ENCODE measurements at places on chromosomes 2 and 18.

DNA sequence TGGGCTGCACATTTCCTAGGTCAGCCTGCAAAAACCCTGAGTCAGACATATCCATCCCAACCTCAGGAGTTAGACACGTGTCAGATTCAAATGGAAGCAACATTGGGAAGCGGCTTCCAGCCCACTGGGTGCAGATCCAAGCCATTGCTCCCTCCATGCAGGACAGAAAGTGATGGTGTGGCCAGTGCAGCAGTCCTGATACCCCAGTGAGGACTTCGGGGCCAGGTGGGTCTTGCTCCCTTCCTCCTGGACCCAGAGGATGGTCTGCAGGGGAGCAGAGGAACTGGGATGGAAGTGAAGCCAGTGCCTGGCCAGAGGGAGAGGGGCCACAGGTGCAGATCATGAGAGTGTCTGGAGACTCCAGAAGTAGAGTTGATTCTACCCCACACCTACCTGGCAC is 252.0 kb downstream of the FAM210A start:
- peaks cover 34% of the 10 kb centered on the region for H3K27me3 ChIP-seq
- no peak overlapping the region for H3K27ac ChIP-seq
- no peaks in the 10 kb centered on the region for H3K4me1 ChIP-seq
- H3K4me3 ChIP-seq = no peak overlapping the region

GRCh38 chr2:231626449-231626848 is 33.8 kb downstream of the TEX44 start:
- H3K4me3 ChIP-seq = no peak overlapping the region
- no peak overlapping the region for H3K27ac ChIP-seq
- H3K36me3 ChIP-seq = no peaks in the 10 kb centered on the region
- DNase-seq = no peak
- H3K27me3 ChIP-seq = no peaks in the 10 kb centered on the region
- no peaks in the 10 kb centered on the region for H3K4me1 ChIP-seq

DNA sequence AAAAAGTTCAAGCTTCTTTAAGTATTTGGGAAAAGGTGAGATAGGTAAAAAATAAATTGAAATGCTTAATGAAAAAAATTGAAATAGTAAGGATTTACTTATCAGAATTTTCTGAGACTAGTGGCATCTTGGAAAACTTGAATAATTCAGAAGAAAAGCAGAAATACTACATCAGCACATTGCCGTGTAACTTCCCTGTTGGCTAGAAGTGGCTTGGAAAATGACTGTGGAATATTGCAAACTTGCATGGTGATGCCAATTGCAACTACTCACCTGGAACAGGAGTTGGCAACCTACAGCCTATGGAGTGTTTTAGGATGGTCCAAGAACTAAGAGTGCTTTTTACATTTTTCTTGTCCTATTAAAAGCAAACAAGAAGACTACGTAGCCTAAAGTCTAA is 603.5 kb upstream of the VRK2 start:
- H3K27me3 ChIP-seq = no peaks in the 10 kb centered on the region
- no peak overlapping the region for H3K4me3 ChIP-seq
- no peaks in the 10 kb centered on the region for H3K36me3 ChIP-seq
- H3K4me1 ChIP-seq = no peaks in the 10 kb centered on the region

GRCh38 chr2:159101755-159102489 is 133.5 kb downstream of the TANC1 start:
- peaks cover 5% of the 10 kb centered on the region for H3K27me3 ChIP-seq
- H3K36me3 ChIP-seq = no peaks in the 10 kb centered on the region
- no peak for DNase-seq
- H3K27ac ChIP-seq = no peak overlapping the region
- no peaks in the 10 kb centered on the region for H3K4me1 ChIP-seq
- H3K4me3 ChIP-seq = no peak overlapping the region

DNA sequence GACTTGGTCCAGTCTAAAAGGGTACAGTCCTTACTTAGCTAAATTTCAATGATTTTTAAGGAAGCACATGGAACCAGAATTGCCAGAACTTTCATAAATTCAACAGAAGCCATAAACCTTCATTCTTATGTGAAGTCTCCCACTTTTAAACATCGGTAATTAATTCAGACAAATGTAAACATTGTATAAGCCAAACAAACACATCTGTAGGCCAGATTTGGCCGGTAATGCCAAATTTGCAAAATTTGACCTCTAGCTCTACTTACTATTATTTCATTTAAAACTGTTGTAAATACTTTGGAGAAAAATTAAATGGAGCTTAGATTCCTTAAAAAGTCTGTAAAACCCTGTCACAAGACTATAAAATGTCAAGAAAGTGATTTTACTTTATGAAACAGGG is 83.2 kb upstream of the GALNT5 start:
- no peaks in the 10 kb centered on the region for H3K27me3 ChIP-seq
- H3K36me3 ChIP-seq = no peaks in the 10 kb centered on the region
- no peaks in the 10 kb centered on the region for H3K4me1 ChIP-seq
- H3K4me3 ChIP-seq = no peak overlapping the region
- no peak for DNase-seq

GRCh38 chr2:237350597-237350996 is 63.4 kb downstream of the COL6A3 start:
- no peaks in the 10 kb centered on the region for H3K4me1 ChIP-seq

DNA sequence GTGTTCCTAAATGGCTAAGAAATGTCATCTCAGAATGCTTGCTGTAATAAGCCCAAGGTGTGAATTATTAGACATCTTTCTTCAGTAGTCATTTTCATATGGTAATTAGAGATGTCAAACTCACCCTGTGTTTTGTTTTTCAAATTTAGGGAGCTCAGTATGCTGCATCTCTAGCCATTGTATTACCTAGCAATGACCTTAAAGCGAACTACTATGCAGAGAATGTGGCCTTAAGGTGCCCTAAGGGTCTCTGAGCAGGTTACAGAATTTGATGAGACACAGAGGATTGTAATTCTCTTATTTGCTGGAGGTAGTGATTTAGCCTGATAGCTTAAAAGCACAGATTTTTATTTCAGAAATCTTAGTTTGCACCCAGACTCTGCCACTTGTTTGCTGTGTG is 1052.6 kb upstream of the DDX18 start:
- H3K4me1 ChIP-seq = no peaks in the 10 kb centered on the region
- H3K36me3 ChIP-seq = no peaks in the 10 kb centered on the region
- H3K27ac ChIP-seq = no peak overlapping the region
- no peak for DNase-seq

Measured in K562 (cell line).